ENCODE measurements at places on chromosomes 7 and 10.

DNA sequence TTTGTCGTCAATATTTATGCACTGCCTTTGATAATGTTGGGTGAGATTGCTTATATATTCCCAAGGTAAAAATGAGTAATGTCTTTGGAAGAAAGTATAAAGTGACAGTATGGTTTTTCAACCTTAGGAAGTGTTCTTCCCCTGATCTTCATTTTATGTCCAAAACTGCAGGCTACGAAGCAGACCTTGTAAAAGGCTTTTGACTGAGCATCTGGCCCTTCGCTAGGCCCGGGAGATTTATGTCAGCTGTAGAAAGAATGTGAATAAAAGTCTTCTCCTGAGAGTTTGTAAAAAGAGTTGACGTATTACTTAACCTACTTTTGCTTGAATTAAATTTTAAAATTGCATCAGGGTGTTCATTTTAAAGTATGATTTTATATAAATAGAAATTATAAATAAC lies 116.8 kb downstream of the CPED1 start:
- no peak for DNase-seq

GRCh38 chr7:148699024-148699781 lies 500 bp downstream of the CUL1 start:
- peak; percentile 42 for DNase-seq

DNA sequence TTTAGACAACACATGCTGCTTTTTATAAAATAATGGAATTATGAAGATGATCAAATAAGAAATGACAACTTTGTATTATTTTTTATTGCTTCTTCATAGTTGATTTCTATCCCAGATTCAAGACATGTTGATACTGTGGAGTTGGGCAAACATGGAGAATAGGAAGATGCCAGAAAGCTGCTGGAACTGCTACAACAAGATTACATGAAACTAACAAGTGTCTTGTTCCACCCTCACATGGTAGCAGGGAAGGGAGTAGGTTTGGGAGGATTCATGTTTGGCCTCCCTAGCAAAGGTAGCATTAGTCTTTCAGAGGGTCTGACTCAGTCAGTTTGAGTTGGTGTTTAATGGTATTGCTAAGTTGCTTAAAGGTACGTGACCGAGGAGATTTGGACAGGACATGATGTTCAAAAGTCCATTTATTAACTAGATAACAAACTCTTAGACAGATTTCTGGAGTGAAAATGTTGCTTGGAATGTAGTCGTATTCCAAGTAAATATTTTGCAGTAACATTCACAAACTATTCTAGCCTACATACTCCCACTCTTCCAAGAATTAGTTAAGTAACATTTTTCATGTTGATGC lies 33.1 kb downstream of the PRR15 start:
- DNase-seq, result no peak

- DNase-seq, result no peak
Measured at GRCh38 chr10:31778627-31779026, 150.0 kb downstream of the ARHGAP12 start.

- DNase-seq, result no peak
Measured at GRCh38 chr10:22481687-22482539, 136.6 kb downstream of the SPAG6 start.

- no peak for DNase-seq
Measured at GRCh38 chr10:3273966-3274365, 101.4 kb upstream of the PITRM1 start.

Data from hematopoietic multipotent progenitor cell (in vitro differentiated cells).